HuH-7.5 (cell line): ENCODE measurements at places on chromosomes 7 and 10.

DNA sequence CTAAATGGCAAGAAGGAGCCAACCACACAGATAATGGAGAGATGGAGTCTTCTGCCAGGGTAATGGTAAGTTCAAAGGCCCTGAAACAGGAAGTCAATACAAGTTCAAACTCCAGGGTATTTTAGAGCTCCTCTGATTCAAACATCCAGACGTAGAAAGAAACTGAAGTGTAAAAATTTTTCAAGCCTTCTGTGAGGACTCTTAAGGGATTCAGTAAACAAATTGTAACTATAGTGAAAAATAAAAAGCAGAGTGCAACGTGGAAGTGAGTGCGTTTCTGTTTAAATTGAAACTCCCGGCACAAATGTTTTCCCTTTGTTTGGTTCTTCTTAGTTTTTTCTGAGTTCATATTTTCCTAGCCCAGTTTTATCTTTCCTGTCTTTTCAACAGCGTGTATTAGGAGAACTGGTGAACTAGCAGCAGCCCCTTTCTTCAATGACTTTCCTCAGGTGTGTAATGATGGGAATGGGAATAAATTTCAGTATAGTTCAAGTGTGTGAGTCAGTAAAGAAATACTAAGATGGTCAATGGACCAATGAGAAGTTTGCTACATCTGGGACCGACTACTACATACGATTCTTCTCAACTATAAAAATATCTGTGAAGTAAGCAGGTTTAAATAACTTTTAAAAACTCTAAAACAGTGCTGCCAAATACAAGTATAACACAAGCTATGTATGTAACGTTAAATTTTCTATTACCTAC, 298.9 kb downstream of the CSTF2T start:
- no peak for DNase-seq

GRCh38 chr7:156956727-156957126, 7.2 kb downstream of the NOM1 start:
- DNase-seq: no peak

GRCh38 chr7:10082896-10083295, 890.8 kb upstream of the PHF14 start:
- DNase-seq: no peak

DNA sequence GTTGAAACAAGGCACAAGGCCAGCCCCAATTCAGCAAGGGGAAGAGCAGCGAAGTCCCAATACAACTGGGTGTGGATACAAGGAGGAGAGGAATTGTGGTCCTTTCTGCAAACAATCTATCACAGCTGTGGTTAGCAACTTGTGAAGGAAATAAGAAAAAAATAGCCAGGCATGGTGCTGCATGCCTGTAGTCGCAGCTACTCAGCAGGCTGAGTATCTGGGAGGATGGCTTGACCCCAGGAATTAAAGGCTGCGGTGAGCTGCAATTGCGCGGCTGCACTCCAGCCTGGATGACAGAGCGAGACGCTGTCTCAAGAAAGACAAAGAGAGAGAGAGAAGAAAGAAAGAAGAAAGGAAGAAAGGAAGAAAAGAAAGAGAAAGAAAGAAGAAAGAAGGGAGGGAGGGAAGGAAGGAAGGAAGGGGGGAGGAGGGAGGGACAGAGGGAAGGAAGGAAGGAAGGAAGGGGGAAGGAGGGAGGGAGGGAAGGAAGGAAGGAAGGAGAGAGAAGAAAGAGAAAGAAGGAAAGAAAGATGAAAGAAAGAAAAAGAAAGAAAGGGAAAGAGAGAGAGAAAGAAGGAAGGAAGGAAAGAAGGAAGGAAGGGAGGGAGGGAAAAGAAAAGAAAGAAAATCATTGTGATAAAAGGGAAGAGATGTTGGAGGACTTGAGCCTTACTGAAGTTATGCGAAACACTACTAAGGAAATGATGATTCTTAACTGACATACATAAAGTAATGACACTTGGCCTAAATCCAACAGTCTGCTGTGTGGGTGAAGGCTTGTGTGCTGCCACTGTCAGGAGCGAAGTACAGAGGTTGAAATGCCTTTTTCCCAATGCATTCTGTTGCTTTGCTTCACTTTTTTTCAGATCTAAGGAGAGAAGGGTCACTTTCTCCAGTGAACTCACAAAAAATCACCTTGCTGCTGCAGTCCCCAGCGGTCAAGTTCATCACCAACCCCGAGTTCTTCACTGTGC, 117.0 kb upstream of the STK17A start:
- no peak for DNase-seq

- DNase-seq: no peak
These were observed 211.9 kb upstream of the ETV1 start for GRCh38 chr7:14201353-14201752.
